NCI-H524 treated with DMSO at 0.1 percent for 48 hours (cell line): ENCODE measurements at places on chromosomes 3 and 15.

- no peak for DNase-seq
Measured at GRCh38 chr3:57409471-57409870, 117.0 kb upstream of the ASB14 start.

GRCh38 chr3:39150803-39151631 is 2.4 kb downstream of the CSRNP1 start:
- DNase-seq = no peak

DNA sequence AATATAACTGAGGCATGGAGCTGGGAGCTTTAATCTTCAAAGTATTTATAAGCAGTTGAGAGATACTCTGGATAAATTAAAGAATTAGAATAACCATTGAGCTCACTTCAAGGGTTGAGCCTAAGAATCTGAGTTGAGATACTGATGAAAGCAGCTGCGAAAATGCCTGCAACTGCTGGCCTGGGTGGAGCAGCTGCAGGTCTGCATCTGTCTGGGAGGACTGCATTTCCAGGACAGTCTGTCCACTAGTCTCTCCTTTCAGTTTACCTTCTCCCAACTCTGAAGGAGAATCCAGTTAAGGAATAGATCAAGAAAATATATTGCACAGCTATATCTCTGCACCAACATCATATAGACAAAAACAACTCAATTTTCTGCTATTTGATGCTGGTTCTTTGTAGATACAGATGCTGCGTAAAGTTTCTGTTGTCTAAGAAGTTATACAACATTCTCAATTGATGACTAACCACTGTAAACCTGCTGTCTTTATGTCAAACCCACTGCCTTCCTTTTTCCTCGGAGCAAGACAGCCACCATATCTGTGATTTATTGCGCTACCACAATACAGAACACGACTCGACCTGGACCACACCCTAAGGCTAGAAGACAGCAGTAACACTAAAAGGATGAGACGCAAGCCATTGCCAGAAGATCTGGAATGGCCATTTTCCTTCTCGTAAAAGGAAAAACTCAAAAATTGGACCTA is 245.1 kb downstream of the MAGI1 start:
- DNase-seq = no peak

- no peak for DNase-seq
Measured at GRCh38 chr3:10505050-10505790, at the start of gene ATP2B2. Gene ATP2B2, minus strand, starts transcription at chr3:10505586. Its CDS starts 56,043 bp downstream, at chr3:10449543.

- no peak for DNase-seq
Measured at GRCh38 chr15:60026555-60026954, 22.4 kb downstream of the FOXB1 start.
